ENCODE measurements at places on chromosomes 1 and 21.

DNA sequence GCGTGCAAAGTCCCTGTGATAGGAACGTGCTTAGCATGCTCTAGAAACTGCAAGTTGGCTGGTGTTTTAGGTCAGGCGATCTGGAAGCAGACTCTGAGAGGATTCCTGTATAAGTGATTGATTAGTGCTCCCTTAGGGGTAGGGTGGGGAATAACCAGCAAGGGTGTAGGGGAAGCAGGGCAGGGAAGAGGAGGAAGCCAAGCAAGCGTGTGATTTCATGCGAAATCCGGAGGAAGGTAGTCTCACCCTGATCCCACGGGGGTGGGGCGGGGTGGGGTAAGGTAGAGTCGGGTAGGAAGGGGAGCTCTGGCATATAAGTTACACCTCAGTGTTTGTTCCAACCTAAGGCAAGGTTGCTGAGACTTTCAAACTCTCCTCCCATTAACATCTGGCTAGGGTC lies 24.9 kb upstream of the CTPS1 start:
- DNase-seq = no peak

DNA sequence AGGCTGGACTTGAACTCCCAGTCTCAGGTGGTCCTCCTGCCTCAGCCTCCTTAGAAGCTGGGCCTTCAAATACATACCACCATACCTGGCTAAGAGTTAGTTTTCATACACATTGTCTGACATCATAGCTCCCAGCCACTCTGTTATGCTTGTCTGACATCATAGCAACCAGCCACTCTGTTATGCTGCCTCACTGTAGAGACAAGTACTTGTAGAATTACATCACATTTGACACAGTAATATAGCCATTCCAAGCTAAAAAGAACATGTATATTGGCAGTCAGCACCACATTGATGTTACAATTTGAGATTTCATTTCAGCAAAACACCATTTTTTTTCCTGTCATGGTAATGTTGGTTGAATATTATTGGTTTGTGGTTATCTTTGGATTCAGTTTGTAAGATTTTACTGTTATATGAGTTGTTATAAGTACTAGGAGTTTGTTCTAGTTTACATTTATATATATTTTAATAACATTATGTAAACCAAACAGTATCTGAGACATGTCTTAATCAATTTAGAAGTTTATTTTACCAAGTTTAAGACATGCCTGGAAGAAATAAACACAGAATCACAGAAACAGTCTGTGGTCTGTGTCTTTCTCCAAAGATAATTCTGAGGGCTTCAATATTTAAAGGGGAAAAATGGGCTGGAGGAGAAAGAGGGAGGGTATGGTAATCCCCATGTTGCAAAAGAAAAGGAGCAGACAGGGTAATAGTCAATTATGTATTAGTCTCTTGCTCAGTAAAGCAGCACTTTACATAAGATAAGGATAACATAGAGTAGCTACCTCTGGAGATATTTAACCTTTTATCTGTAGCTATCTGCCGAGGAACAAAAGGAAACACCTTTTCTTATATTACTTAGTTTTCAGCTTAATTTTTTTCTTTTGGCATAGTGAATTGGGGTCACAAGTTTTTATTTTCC lies 43.0 kb downstream of the XPR1 start:
- DNase-seq = no peak

- DNase-seq = no peak
Measured at GRCh38 chr1:100530880-100531487, 7.0 kb upstream of the GPR88 start.

DNA sequence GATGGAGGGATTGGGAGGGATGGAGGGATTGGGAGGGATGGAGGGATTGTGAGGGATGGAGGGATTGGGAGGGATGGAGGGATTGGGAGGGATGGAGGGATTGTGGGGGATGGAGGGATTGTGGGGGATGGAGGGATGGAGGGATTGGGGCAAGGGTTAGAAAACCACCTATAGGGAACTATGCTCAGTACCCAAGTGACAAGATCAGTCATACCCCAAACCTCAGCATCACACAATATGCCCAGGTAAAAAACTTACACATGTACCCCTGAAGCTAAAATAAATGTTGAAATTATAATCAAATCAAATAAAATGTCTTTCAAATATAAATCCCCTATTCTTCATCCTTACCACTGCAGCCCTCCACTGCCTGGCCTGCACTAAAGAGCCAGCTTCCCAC lies 72.8 kb upstream of the HNRNPU start:
- DNase-seq = no peak

DNA sequence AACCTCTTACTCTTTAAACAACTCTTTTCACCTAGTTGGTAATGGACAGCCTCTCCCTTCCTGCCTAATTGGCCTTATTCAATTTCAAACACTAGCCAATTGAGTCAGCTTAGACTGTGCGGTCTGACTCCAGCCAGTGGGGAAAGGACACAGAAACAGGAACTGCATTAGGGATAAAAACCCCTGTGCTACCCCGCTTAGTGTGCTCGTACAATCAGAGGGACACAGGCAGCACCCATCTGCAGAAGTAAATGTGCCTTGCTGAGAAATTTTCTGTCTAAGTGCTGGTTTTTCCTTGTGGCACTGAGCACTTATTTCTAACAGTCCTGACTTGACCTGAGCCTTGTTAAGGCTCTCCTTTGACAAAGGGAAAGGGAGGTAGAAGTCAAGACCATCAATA lies 6.0 kb upstream of the CD2 start:
- no peak for DNase-seq

DNA sequence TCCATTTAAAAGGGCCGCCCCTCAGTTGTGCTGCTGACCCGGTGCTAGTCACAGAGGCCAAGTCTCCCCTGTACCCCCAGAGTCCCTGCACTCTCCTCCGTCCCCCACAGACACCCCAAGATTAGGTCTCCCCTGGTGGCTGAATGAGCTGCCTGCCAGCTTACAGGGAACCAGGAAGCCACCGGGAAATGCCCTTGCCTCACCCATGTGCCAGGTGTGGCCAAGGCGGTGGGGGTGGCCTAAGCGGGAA lies 32.7 kb downstream of the HSPG2 start:
- DNase-seq = no peak

GRCh38 chr1:195345149-195345548 lies 1263.1 kb downstream of the KCNT2 start:
- no peak for DNase-seq

Measured in stimulated activated CD4-positive, alpha-beta T cell treated with anti-CD3 and anti-CD28 coated beads, Interleukin-1b, Interleukin-23, amount 100 ng/mL, for 24 hours (primary cell).